ENCODE measurements at places on chromosomes 4 and X.

GRCh38 chr4:52883707-52884669, 21.9 kb downstream of the RASL11B start:
- DNase-seq, result no peak

DNA sequence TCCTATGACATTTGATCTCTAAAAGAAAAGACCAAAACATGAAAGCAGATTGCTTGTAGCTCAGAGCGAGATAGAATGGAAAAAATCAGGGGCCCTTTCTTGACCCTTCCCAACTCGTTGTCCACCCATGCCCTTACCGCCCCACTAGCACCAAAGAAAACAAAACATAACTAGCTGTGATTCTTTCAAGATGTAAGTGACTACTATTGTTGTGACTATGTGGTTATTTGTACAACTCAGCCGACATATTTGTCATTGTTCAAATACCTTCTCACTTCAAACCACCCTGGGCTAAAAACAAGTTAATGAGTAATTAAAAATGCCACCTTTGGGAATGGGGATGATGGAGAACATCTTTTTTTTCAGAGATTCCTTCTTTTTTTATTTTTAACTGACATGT, 171.2 kb upstream of the GPC4 start:
- DNase-seq, result no peak

DNA sequence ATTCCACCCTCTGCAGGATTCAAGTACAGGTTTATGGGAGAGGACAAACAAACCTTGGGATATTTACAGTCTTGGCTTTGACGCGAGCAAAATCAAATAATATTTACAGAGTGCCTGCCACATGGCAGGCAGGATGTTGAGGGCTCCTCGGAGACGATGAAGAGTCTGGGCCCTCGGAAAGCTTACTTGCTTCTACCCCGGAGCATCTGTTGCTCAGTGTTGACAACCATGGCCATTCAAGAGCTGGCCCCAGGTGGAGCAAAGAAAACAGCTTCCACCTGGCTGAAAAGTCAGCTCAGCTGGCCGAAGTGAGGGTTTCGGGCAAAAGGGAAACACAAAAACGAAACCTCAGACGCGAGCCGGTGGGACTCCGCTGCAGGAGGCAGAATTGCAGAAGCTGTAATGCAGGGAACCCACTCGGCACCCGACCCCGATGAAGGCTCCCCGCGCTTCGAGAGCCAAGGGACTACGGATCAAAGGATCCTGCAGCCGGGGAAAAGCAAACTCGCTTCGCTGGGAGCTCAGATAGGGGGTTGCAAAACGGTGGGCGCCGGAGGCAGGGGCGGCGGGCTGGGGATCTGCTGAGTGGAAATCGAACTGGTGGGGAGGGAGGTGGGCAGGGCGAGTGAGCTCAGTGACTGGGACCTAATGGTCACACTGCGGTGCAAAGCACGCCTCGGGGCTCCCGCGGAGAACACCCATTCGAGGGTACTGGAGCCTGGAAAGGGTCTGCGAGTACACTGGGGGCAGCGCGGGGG, 805 bp downstream of the ATP8A1 start:
- no peak for DNase-seq

DNA sequence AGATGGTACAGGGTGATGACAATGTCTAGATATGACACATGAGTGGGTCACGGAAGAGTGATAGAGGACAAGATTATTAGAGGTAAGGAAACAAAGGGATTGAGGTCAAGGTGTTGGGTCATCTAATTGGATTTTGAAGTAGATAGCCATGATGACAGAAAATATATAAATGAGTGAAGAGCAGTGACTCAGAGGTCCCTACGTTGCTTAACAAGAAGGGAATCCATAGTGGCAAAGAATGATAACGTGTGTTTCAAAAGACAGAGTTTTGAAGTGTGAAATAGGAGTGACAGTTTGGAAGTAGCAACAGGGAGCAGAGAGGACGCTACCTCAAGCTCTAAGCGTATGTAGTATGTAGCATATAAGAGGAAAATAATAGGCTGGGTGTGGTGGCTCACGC, 22.2 kb upstream of the CAMK2D start:
- no peak for DNase-seq

DNA sequence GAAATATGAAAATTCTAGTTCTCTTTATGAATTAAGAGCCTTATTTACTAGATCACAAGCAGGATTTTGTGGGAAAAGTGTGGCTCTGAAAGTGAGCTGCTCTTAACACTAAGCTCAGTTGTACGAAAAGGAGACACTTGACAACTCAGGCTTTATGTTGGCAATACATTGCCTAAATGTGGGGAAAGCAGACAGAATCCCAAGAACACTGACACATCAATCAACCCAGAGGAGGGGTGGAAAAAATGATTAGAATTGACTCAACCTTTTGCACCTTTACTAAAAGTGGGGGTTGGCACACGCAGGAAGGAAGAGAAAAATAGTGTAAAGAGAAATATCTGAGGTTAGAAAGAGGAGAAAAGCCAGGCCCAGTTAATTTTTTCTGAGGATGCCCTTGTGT, 61.6 kb downstream of the CHST7 start:
- no peak for DNase-seq

GRCh38 chr4:20265726-20266125, 14.0 kb downstream of the SLIT2 start:
- no peak for DNase-seq

- DNase-seq, result no peak
Measured at GRCh38 chrX:129979207-129979920, 3.1 kb upstream of the BCORL1 start.

GRCh38 chrX:4809571-4809970, 1096.1 kb upstream of the PRKX start:
- no peak for DNase-seq

DNA sequence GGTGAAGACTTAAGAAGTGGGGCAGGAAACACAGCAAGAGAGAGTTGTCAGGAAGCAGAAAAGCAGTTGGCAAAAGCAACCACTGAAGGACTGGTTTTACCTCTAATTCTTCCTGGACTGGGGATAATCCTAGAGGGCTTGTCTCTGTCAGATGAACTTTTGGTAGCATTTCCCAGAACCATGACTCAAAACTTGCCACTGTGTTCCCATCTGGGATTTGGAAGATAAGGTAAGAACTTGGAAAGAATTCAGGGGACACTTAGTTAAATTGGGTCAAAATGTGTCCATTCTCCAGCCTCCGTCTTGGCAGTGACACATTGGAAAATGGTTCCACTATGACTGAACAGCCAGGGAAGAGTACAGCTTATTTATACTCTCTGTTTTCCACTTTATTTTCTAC, 55.7 kb downstream of the CD38 start:
- no peak for DNase-seq

DNA sequence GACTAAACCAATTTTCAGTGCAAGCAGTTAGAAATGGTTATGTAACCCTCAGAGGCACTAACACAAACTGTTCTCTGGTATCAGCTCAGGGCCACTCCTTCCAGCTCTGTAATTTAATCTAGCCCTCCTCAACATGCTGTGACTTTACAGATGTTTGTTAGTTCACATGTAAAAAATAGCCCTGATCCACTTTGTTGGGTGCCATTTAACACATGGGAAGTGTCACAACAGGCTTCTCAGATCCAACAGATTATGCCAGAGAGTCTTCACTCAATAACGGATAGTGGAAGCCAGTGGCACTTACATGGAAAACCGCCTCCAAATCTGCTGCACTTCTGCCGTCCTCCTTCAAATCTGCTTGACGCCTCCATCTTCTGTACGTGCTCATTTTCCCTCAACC, 51.6 kb downstream of the ATP8A1 start:
- no peak for DNase-seq

DNA sequence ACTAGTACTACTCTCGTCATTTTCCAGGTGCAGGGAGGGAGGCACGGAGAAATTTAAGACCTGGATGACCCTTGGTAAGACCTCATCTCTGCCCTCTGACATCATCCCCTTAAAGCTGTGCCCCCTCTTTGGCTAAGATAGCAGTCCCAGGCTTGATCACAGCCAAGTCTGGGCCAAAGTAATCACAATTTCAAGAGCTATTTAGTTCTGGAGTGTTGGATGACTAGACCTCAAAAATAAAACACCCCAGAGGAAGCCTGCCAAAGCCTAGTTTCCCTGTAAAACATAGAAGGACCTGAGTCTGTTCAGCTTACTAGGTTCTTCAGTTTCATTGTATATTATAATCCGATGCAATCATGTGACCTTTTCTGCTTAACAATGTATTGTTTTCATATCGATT, 144.6 kb upstream of the ARHGEF9 start:
- DNase-seq, result no peak

GRCh38 chrX:46330981-46331380, 214.2 kb downstream of the ZNF674 start:
- no peak for DNase-seq

- DNase-seq, result no peak
Measured at GRCh38 chr4:18106620-18107019, 85.1 kb upstream of the LCORL start.

DNA sequence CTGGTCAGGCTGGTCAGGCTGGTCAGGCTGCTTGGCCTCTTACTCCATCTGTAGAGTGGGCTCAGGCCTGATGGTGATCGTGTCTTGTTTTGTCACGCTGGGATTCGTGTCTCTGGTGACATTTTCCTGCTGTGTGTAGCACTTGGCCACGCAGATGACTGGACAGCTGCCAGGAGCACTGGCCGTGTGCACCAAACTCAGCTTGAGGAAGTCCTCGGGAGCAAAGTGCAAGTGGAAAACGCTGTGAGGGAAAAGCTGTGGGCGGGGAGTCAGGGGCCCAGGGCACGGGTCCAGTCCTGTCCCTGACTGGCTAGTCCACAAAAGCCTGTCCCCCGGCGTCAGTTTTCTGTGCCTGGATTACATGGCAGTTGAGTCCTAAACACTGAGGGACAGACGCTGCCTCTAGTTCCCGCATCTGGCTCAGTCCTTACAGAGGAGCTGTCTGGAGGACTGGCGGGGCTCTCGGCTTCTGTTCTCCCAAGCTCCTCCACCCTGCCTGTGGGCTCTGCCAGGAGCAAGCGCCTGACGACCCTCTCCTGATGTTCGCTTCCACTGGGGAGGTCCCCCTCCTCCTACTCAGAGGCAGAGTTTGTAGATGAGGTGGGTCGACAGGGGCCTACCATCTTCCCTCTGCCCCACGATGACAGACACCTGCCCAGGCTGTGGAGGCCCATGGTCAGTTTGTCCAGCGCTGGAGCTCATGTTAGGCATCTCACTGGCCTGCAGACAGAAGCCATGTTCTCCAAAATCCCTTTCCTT, 35.9 kb upstream of the GRPEL1 start:
- no peak for DNase-seq

DNA sequence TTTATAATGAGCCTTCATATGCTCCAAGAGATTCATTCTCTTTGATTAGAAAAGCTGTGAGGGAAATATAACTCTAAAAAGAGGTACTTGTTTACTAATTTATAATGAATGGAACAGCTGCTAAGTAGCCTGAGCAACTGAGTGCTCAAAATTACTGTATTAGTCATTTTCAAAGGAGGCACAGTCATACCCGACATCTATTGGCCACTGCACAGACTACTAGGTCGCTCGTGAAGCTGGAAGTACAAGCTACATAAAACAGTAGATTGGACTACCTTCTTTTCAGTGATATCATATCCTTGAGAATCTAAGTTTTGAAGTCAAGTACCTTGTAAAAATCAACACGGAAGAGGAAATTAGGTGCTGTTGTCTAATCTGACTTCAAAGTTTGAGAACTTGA, 52.0 kb upstream of the GLRB start:
- no peak for DNase-seq

DNA sequence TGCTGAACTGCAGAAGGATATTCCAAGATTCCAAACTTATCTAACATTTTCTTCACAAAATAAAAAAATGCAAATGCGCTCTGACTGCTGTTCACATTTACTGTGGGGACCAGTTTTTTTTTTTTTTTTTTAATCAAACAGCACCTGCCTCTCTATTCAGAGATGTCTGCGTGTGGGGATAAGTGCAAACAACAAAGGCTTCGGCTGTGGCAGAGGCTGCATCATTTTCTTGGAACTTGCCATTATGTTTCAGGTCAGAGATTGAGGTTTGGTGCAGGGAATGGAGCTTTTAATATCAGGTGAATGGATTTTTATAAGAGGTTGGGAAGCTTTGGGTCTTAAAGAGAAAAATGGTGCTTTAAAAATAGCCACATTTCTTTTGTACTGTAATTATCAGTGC, 78.2 kb upstream of the TET2 start:
- DNase-seq, result no peak

DNA sequence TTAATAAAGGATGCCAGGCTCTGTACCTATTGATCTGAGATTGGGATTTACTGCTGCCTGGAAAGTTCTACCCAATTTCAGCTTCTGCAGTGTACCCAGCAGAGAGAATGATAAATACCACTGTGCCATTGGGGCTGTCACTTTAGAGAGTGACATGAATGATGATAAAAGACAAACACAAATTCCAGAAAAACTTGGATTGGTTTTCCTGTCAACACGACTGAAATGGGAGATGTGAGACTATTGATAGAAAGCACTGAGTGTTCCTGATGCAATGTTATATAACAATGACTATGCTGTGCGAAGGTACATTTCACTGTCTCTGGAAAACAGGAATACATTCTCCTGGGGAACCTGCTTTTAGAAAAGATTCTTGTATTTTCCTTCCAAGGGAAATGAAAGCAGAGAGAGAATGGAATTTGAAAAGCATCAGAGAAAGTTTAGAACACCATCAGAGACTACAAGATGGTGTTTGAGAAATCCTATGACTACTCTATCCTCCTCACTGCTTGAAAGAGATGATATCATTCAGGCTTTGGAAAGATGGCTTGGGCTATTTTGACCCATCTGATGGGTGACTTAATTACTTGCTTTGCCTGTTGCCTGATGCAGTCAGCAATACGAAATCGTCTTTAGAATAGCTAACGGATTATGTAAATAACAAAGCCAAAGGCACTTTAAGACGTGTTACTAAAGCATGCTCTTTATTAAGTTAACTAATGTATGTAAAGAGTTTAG, 49.7 kb downstream of the MID1IP1 start:
- no peak for DNase-seq

- no peak for DNase-seq
Measured at GRCh38 chr4:79155336-79155735, 170.5 kb downstream of the NAA11 start.

- no peak for DNase-seq
Measured at GRCh38 chrX:18543738-18544137, 118.3 kb downstream of the CDKL5 start.

DNA sequence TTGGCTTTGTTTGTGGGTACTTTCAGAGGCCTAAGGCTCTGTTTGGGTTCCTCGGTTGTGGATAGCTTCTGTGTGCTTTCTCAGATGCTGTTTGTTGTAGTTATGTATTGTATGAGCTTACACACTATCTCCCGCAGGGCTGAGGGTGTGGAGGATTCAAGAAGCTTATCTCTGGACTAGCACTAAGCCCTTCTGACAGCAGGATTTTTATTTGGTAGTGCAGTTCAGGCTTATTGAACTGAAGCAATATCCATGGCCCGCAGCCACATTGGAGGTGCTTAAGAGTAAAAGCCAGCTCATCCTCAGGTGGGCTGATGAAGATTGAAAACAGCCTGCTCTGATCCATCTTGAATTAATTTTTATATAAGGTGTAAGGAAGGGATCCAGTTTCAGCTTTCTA, 128.2 kb downstream of the RASGEF1B start:
- no peak for DNase-seq

- DNase-seq, result no peak
Measured at GRCh38 chrX:109384699-109385098, 97.2 kb downstream of the GUCY2F start.

- no peak for DNase-seq
Measured at GRCh38 chr4:37644962-37645361, 41.2 kb downstream of the RELL1 start.

Measured in HT1080 (cell line).